ENCODE measurements at places on chromosomes 2 and 18. TPM values are rescaled to one million over a fixed set of nuclear protein-coding genes. Genes with fewer than 3 reads are reported as not detected.

EVX2 gene
- polyA plus RNA-seq: not detected

SLC19A3 gene
- 10.7 TPM for polyA plus RNA-seq

NDUFS1 gene
- 96.3 TPM for polyA plus RNA-seq

ASTL gene
- polyA plus RNA-seq: 0.18 TPM

TMEM178A gene
- polyA plus RNA-seq: 102 TPM

OR6B2 gene
- polyA plus RNA-seq: not detected

SMAD7 gene
- polyA plus RNA-seq: 60.6 TPM

AGXT gene
- 0.12 TPM for polyA plus RNA-seq

TUBA4B gene
- 0.75 TPM for polyA plus RNA-seq

COX5B gene
- polyA plus RNA-seq: 173 TPM

KCNE4 gene
- polyA plus RNA-seq: 16.9 TPM
